ENCODE measurements at places on chromosomes 2 and 18. TPM values are rescaled to one million over a fixed set of nuclear protein-coding genes. Genes with fewer than 3 reads are reported as not detected.

GRCh38 chr2:101533561-101534148 is 58.7 kb upstream of the RFX8 start:
- no peaks in the 10 kb centered on the region for H3K4me1 ChIP-seq
- no peak overlapping the region for H3K4me3 ChIP-seq
- DNase-seq: no peak
- no peaks in the 10 kb centered on the region for H3K27me3 ChIP-seq
- no peak overlapping the region for H3K27ac ChIP-seq

DNA sequence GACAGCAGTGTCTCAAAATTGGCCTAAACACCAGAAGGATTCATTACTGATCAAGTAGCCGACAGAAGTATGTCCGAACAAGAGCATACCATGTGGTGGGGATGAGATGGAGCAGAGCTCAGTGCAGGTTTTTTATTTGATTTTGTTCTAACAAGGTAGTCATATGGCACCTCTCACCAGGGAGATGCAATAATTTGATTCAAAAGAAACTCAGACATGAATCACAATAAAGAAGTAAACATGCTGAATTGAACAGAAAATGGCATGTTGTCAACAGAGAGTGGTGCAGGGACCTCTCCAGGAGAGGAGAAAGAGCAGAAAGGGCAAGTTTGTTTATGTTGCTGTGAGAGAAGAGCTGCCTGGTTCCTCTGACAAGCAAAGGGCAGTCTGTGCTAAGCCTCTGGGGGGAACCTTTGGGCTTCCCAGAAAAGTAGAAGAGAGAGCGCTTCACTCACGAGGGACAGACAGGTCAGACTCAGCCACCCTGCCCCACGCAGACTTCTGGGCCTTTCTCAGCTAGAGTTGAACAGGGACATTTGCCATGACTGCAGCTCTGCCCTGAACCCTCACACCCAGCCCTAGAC is 351.3 kb upstream of the RAB12 start:
- no peaks in the 10 kb centered on the region for H3K36me3 ChIP-seq
- H3K27me3 ChIP-seq: no peaks in the 10 kb centered on the region
- no peak overlapping the region for H3K27ac ChIP-seq
- no peak for DNase-seq

SCYGR4 gene
- total RNA-seq: not detected

- H3K27ac ChIP-seq: no peak overlapping the region
- DNase-seq: no peak
- no peaks in the 10 kb centered on the region for H3K4me1 ChIP-seq
- no peak overlapping the region for H3K4me3 ChIP-seq
Observed at GRCh38 chr18:25736516-25736915, 353.9 kb downstream of the SS18 start.

GRCh38 chr2:70399046-70399445 is 97.2 kb upstream of the FAM136A start:
- H3K4me3 ChIP-seq: no peak overlapping the region
- no peaks in the 10 kb centered on the region for H3K36me3 ChIP-seq
- no peak overlapping the region for H3K27ac ChIP-seq
- DNase-seq: no peak
- no peaks in the 10 kb centered on the region for H3K27me3 ChIP-seq

- no peaks in the 10 kb centered on the region for H3K36me3 ChIP-seq
- H3K27ac ChIP-seq: no peak overlapping the region
- DNase-seq: no peak
Observed at GRCh38 chr2:164260506-164260905, 360.8 kb downstream of the GRB14 start.

- DNase-seq: no peak
- peaks cover 4% of the 10 kb centered on the region for H3K36me3 ChIP-seq
- peak overlapping the region; percentile 62 for H3K4me3 ChIP-seq
- peak overlapping the region; percentile 94 for H3K27ac ChIP-seq
- peaks cover 32% of the 10 kb centered on the region for H3K4me1 ChIP-seq
- no peaks in the 10 kb centered on the region for H3K27me3 ChIP-seq
Observed at GRCh38 chr2:196162586-196163175, 8.7 kb downstream of the STK17B start.

UGT1A9 gene
- not detected for total RNA-seq

ABHD1 gene
- 1.5 TPM for total RNA-seq

GRCh38 chr2:99725820-99726219 is 236.0 kb upstream of the REV1 start:
- H3K36me3 ChIP-seq: no peaks in the 10 kb centered on the region
- no peaks in the 10 kb centered on the region for H3K27me3 ChIP-seq
- H3K4me1 ChIP-seq: no peaks in the 10 kb centered on the region
- H3K27ac ChIP-seq: no peak overlapping the region
- no peak overlapping the region for H3K4me3 ChIP-seq

DNA sequence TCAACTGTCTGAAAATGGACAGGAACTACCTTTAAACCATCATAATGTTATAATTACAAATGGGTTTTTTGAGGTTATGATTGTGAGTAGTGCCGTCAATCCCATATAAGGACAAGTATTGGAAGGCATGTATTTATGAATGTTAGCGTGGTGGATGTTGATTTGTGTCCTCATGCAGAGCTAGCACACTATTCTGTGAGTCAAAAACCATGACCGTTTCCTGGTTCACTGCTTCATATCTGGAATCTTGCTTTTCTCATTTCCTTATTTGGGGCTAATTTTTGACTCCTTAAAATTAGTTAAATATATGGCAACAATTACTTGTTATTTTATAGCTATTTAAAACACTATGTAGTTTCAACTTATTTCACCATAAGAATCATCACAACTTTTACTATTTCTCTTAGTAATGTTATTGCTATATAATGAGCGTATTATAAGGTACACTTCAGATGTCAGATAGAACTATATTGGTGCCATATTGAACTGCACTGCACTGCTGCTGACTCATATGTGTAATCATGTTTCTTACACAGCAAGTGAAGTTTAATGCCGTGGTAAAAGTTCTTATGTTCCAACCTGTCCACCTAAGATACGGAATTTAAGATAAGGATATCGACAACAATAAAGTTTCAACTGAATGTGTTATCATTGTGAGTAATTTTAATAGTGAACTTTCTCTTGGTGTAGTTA is 192.8 kb downstream of the PTGR3 start:
- no peaks in the 10 kb centered on the region for H3K27me3 ChIP-seq
- H3K4me1 ChIP-seq: peaks cover 3% of the 10 kb centered on the region
- H3K36me3 ChIP-seq: no peaks in the 10 kb centered on the region
- no peak for DNase-seq

ACVR1C gene
- total RNA-seq: 0.73 TPM

DNA sequence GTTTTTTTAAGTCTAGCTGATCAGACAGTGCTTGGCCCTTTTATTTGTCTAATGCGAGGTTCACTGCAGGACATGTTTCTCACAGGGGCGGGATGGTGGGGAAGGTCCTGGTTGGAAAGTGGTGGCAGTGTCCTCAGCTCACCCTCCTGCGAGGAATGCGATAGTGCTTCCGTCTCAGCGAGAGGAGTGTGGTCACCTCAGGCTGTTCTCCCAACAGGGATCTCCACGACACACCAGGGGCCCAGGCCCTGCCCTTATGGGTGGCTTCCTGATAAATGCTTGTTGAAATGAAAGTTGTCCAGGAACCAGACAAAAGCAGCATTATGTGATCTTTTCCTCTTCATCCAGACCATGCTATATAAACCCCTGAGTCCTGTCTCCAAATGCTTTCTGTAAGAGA is 70.1 kb downstream of the BOLA3 start:
- H3K27me3 ChIP-seq: no peaks in the 10 kb centered on the region
- H3K4me3 ChIP-seq: no peak overlapping the region
- DNase-seq: no peak
- peaks cover 55% of the 10 kb centered on the region for H3K36me3 ChIP-seq
- no peak overlapping the region for H3K27ac ChIP-seq

AMER3 gene
- not detected for total RNA-seq

RESP18 gene
- total RNA-seq: not detected

DNA sequence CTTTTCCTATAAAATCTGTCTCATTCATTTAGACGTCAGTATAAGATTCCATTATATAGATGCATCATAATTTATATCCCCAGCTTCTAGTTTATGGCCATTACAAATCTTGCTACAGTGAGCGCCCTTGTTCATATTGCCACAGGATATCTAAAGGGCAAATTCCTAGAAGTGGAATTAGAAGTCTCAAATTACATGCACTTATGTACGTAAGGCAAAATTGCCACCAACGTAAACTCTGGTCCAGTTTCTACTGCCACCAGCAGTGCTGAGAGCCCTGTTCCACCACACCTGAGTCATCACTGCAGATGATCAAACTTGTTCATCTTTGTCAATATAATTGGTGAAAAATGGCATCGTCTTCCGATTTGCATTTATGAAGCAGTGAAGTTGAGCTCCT is 90.9 kb upstream of the ID2 start:
- H3K4me3 ChIP-seq: no peak overlapping the region
- no peaks in the 10 kb centered on the region for H3K27me3 ChIP-seq
- no peaks in the 10 kb centered on the region for H3K36me3 ChIP-seq
- DNase-seq: no peak
- no peak overlapping the region for H3K27ac ChIP-seq

GRCh38 chr2:24015562-24016375 is 5.9 kb downstream of the MFSD2B start:
- H3K27ac ChIP-seq: no peak overlapping the region
- no peak overlapping the region for H3K4me3 ChIP-seq
- H3K36me3 ChIP-seq: no peaks in the 10 kb centered on the region
- no peaks in the 10 kb centered on the region for H3K4me1 ChIP-seq

GRCh38 chr18:58208207-58208932 is 164.3 kb downstream of the NEDD4L start:
- no peaks in the 10 kb centered on the region for H3K4me1 ChIP-seq
- no peaks in the 10 kb centered on the region for H3K36me3 ChIP-seq
- H3K27ac ChIP-seq: no peak overlapping the region
- H3K4me3 ChIP-seq: no peak overlapping the region
- no peak for DNase-seq

SOWAHC gene
- total RNA-seq: 0.15 TPM

TRABD2A gene
- total RNA-seq: 141 TPM

DNA sequence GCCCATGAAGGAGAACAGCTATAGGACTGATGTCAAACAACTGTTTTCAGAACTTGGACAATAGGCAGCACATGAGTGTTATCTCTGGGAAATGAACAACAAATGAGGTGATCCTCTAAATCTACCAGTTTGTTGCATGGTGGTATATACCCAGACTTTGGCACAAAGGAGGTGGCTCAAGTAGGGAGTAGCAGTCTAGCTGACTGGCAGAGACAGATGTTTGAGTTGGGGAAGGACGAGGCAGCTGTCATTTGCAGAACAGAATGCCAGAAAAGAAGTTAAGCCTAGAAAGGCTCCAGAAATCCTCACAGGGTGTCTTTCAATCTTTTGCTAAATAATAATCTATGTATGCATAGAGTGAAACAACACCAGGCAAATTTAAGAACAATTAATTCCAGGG is 47.4 kb downstream of the RPE start:
- no peaks in the 10 kb centered on the region for H3K27me3 ChIP-seq
- H3K4me3 ChIP-seq: no peak overlapping the region
- H3K36me3 ChIP-seq: no peaks in the 10 kb centered on the region
- no peak for DNase-seq
- H3K27ac ChIP-seq: no peak overlapping the region

GRCh38 chr2:184041777-184042176 is 556.6 kb upstream of the ZNF804A start:
- no peaks in the 10 kb centered on the region for H3K27me3 ChIP-seq
- no peaks in the 10 kb centered on the region for H3K36me3 ChIP-seq
- no peaks in the 10 kb centered on the region for H3K4me1 ChIP-seq
- H3K4me3 ChIP-seq: no peak overlapping the region
- DNase-seq: no peak

GRCh38 chr18:7415081-7415894 is 151.8 kb upstream of the PTPRM start:
- H3K4me1 ChIP-seq: no peaks in the 10 kb centered on the region
- H3K36me3 ChIP-seq: no peaks in the 10 kb centered on the region
- no peak overlapping the region for H3K4me3 ChIP-seq
- no peaks in the 10 kb centered on the region for H3K27me3 ChIP-seq
- no peak for DNase-seq
- no peak overlapping the region for H3K27ac ChIP-seq

DNA sequence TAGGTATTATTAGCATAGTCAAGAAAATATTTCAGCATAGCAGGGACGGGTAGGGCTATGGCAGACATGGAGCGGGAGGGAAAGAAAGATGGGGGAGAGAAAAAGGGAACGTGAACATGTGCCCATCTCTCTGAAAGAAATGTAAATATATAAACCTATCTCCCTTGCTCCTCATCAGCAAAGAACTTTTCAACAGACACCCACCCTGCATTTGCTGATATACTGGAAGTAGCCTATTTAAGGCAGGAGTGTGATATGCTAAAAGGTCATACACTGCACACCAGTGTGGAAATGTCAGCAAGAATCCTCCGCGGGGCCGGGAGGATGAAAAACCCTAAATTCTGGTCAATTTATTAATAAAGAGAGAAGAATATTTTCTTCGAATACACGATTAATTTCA is 1.7 kb downstream of the MBOAT2 start:
- no peak overlapping the region for H3K27ac ChIP-seq
- peaks cover 3% of the 10 kb centered on the region for H3K27me3 ChIP-seq
- H3K4me1 ChIP-seq: peaks cover 3% of the 10 kb centered on the region
- H3K4me3 ChIP-seq: no peak overlapping the region
- DNase-seq: no peak
- H3K36me3 ChIP-seq: no peaks in the 10 kb centered on the region

SNTG2 gene
- total RNA-seq: 4.9 TPM

COL3A1 gene
- total RNA-seq: not detected

DNA sequence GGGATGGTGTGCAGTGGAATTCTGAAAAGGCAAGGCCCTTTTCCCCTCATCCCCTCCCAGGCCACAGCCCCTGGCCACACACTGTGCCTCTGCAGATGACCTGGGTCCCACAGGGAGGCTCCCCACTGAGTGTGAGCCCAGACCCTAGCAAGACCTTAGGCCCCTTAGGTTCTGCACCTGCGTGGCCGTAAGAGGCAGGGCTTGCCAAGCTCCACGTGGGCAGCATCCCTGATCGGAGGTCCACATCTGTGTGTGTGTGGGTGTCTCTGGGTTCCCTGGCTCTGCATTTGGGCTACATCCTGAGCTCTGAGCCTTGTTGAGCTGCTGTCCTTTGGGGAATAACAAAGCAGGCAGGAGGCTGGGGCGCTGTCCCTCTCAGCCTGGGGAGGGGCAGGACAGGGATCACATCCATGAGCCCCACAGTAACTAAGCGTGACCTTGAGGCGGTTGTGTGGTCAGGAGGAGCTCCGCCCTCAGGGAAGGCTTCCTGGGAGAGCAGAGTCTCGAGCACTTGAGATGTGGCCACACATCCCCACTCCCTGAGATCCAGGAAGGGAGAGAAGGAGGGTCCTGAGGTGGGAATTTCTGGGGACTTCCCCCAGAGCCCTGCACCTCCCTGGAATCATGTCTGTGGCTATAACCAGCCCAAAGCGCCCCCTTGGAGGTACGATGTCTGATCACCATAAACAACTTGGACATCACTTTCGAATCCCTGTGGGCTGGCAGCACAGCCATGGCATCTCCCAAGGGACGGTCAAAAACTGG is 84.8 kb downstream of the STPG4 start:
- H3K36me3 ChIP-seq: no peaks in the 10 kb centered on the region
- no peak for DNase-seq
- H3K4me1 ChIP-seq: peaks cover 25% of the 10 kb centered on the region
- H3K27ac ChIP-seq: peak overlapping the region; percentile 52
- no peaks in the 10 kb centered on the region for H3K27me3 ChIP-seq
- H3K4me3 ChIP-seq: no peak overlapping the region

COLEC12 gene
- not detected for total RNA-seq

Measured in naive thymus-derived CD4-positive, alpha-beta T cell (primary cell).